ENCODE measurements at places on chromosomes 7 and 10. TPM values are rescaled to one million over a fixed set of nuclear protein-coding genes. Genes with fewer than 3 reads are reported as not detected.

Gene VENTX
- total RNA-seq = 5.5 TPM

Gene GALNT17
- 48.4 TPM for total RNA-seq

Gene PAX4
- not detected for total RNA-seq

- no peak for DNase-seq
These were observed 139.0 kb downstream of the LRRN3 start for GRCh38 chr7:111229916-111230315.

DNA sequence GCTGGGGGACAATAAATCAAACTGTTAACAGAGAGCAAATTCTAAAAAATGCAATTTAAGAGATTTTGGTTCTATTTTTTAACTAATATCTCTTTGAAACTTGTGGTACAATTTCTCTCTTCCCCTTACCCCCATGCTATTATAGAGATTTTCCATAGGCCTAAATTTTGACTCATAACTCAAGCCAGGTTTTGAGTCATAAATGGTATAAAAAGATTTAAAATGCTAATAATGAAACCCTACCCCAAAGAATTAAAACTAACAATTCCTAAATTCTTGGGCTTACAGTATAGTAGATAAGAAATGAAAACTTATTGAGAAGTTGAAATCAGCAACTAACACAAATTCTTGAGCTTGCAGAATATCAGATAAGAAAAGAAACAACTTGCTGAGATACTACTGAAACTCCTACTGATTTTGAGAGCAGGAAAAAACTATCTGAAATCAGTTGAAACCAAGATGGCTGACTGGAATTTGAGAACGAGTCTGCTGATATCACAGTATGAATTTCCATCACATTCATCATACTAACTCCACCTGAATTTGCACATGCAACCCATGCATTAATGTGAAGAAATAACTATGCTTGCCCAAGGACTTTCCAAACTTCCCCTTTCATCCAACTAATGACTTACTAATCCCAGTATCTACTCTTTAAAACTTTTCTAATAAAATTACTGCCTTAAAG is 36.3 kb downstream of the POT1 start:
- no peak for DNase-seq

DNA sequence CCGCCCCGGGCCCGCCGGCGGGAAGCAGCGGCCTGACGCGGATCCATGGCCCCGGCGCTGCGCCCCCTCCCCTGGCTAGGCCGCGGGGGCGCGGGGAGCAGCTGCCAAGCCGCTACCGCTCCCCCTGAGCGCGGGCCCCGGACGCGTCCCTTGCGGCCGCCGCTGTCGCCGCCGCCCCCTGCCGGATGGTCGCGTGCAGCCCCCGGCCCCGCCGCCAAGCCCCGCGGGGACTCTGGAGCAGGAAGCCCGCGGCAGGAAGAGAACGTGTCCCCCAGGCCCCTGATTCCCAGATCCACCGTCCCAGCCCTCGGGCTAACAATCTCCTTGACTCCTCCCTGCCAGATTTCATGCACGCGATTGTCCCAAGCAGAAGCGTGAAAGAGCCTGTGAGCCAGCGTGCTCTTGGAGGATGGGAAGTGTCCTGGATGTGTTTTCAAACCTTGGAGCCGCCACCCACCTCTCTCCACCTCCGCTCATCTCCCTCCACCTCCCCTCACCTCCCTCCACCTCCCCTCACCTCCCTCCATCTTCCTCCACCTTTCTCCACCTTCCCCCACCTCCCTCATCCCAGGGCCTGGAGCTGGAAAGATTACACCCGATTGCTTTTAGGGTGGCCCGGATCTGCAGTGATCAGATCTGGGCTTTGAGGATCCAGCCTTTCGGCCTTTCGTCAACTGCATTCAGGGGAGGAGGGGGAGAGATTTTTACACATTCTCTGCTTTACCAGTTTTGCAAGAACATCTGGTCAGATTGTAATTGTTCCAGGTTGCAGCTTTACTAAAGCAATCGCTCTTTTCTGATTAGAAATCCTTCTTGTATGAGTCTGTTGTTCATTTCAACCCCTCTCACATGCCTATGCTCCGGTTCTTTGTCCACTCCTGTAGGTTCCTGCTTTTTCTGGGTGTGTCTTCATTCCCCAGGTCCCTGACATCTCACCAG is 570 bp upstream of the PRTFDC1 start:
- DNase-seq = peak; percentile 89

GRCh38 chr7:84261509-84261908 is 66.9 kb upstream of the SEMA3A start:
- DNase-seq = no peak

DNA sequence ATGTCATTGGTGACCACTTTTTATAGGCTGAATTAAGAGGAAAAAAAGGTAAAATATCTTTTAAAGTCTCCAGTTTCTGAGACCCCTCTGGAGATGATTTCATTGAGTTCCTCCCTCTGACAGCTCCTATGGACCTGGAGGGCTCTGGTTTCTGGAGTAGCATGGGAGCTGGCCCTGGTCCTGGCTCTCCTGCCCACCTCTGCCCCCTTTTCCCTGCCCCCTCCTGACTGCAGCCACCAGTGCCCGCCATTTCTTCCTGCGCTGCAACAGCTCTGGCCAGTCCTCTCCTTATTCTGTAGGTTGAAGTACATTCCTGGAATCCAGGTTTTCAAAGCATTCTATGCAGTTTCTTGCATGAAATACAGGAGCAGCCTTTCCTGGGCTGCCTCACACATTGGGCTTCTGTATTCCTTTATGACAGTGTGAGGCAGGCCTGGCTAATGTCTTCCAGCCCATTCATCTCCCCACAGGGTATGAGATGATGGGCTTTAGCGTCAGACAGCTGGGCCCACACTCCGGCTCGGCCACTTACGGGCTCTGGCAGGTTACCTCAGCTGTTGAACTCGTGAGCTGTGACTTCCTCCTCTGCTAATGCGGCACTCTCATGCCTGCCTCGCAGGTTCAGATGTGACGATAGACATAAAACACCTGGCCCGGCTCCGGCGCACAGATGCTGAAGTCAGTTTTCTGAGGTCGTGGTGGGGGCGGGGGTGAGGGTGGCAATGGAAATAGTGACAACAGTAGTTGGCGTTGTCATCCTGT is 101.7 kb downstream of the MGMT start:
- DNase-seq = no peak

DNA sequence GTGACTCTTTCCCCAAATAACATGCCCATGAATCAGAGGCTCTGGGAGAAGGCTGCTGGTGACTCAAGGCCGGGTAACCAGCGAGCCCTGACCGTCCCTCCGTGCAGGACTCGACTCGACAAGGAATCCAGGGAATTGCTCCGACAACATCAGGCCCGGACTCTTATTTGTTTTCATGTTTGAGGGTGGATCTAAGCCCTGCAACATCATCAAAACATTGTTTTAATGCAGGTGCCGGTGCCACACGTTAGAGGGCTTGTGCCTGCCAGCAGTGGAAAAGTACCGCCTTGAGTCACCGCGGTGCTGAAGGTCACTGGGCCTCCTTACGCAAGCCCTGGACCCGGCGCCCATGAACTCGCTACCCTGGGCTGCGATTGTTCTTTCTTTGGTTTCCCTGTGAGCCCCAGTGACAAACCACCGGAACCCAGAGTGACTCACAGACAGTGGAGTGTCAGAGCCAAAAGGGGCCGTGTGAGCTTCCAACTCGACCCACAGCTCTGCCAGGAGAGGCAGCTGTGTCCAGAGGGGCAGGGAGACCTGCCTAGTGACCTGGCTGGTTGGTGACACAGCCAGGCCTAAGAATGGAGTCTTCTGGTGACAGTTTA is 139.4 kb upstream of the SHH start:
- DNase-seq = no peak

DNA sequence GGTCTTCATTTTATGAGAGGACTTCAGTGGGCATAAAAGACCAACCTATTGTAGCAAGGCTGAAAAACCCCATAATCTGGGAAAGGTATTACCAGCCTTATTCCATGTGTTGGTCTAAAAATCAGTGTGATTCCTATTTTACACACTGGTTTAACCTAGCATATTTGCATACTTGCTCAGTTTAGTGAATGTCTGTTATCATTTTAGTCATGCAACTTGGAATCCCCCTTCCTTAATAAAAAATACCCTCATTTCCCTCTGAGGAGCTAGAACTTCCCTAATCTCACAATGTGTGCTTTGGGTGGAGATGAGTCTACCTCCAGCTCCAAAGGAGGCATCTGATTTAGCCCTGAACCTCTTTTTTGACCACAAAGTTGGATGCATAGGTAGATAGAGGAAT is 312.8 kb upstream of the SORCS1 start:
- no peak for DNase-seq

DNA sequence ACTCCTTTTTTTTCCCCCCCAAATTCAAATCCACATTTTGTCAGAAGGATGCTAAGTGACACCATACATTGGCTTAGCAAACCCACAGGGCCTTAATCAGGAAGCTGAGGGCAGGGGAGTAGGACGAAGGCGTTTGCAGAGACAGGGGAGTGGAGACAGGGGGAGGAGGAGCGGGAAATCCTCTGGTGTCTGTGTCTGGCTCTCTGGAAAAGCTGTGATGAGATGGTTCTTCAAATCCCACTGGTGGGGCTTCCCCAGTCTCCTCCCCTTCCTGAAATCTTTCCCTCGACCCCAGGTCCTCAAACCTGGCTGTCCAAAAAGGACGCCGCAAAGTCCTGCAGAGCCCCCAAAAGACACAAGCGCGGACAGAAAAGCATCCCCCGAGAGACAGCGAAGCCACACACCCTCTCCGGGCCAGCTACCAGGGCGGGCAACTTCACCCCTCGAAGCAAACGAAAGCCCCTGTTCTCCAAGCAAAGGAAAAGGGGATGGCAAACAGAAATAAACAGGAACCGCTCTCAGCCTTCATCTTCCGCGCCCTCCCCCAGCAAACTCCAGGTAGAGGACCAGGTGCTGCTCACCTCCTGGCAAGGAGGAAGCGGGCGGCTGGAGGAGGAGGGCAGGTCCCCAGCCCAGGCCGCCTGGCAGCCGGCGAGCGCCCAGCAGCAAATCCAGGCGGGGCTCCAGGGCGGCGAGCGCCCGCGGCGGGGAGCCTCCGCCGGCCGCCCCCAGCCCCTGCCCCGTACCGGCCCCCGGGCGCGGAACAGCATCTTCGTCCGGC is 520 bp downstream of the ELAPOR2 start:
- DNase-seq = peak; percentile 86

DNA sequence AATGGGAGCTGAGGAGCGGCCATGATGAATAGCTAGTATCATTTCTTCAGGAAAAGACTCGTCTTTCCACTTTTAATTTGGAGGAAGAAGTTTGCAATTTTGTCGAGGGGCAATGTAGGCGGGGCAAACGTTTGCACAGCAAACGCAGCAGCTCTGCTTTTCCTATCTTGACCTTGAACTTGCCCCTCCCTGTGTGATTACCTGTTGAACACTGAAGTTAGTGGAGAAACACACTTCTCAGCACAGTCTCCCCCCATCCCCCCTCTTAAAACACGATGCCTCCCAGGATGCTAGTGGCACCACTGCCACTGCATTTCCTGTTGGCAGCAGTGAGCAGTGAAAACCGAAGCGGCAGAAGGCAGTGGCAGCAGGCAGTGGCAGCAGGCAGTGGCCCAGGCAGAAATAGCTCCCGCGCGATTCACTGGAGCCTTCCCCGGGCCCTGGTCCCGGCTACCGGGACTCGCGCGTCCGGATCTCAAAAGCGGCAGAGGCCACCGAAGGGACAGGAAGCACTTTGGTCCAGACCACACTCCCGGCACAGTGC is at the start of gene EPDR1:
TSS of gene EPDR1 (plus strand) at position 336 of the 544 bp plus-strand sequence. CDS start 300 bp downstream, outside the sequence.
- no peak for DNase-seq

GRCh38 chr7:56174875-56175760 is 58.9 kb upstream of the NUPR2 start:
- no peak for DNase-seq

DNA sequence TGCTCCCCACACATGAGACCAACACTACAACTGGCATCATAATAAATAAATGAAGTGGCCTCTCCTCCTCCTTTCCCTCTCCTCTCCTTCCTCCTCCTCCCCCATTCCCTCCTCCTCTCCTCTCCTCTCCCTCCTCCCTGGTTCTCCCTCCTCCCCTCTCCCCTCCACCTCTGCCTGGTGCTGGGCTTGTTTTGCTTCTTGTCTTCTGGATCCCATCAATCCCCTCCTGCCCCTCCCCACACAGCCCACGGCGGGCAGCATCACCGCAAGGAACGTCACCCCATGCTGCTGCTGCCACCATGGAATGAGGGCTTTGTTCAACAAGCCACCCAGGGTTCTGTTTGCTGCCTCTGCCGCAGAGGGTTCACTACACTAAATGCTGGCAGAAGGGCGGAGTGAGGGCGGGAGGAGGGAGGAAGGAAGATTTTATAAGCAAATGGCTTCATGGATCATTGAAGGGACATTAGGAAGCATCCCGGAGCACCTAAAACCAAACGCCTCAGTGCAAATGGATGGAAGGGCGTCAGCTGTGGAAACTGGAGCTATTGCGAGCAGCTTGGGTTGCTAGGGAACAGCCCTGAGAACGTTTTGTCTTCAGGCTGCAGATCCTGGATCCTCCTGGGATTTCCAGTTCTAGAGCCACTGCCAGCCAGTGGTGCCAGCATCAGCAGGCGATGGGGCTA is 379.7 kb upstream of the ZMIZ1 start:
- peak; percentile 41 for DNase-seq

DNA sequence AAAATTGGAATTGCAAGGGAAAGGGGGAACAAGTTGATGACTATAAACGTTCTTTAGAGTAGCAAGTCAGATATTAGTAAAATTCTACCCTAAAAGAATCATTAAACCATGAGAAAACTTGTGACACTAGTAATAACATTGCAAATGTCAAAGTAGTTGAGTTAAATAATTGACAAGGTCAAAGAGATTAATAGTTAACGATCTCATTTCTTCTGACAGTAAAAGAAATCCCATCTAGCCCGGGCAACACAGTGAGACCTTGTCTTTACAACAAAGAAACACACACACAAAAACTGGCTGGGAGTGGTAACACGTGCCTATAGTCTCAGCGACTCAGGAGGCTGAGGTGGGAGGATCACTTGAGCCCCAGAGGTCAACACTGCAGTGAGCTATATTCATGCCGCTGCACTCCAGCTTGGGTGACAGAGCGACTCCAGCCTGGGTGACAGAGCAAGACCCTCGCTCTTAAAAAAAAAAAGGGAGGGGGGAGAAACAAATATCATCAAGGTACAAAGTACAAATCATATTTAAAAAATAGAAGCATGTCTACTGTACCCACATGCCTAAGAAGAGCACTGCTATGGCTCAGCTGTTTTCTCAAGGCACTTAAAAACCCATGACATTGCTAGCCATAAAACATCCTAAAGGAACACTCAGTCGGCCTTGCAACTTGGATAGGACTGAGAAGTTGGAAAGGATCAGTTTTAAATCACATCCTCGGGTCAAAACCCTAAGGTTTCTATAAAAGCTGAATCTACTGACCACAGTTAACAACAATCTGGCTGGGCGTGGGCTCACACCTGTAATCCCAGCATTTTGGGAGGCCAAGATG is 401.1 kb downstream of the PARD3 start:
- no peak for DNase-seq

DNA sequence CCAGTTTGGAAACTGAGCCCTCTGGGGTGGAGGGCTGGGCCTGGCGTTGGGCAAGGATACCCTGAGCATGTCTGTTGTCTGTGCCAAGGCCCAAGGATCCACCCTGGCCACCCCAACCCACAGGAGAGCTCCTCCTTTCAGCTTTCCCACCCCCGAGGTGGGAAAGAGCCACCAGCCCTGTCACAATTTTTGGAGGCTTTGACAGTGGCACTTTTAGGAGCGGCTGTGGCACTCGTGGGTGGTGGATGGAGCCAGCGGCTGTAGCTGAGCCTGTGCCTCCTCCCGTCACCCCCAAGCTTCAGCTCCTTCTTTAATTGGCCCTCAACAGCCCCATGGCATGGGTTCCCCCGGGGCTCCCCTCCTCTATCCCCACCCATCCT is 18.2 kb upstream of the ZNF862 start:
- DNase-seq = no peak

- DNase-seq = no peak
These were observed 189.9 kb upstream of the ADO start for GRCh38 chr10:62614389-62615157.

GRCh38 chr7:70744492-70744891 is 387.5 kb upstream of the GALNT17 start:
- DNase-seq = no peak

All from endodermal cell (in vitro differentiated cells).